ENCODE measurements at places on chromosomes 16 and 17.

GRCh38 chr16:79843631-79844043 is 243.1 kb upstream of the MAF start:
- no peak for DNase-seq

GRCh38 chr17:63395075-63395805 is 50.9 kb downstream of the CYB561 start:
- DNase-seq, result peak; percentile 86

DNA sequence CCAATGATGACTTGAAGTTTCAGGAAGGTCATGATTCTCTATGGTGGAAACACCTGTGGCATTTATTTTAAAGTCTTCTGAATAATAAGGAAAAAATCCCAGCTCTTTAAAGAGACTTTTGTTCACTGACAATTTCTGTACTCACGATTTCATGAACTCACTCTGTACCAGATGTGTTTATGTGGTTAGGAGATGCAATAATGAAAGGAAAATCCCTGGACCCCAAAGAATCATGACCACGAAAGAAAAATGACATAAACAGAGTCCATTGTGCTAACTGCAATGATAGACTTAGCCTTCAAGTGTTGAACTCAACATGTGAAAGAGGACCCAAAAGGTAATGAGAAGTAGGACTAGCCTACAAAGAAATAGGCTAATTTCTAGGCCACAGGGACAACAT is 947.5 kb downstream of the CDH11 start:
- no peak for DNase-seq

DNA sequence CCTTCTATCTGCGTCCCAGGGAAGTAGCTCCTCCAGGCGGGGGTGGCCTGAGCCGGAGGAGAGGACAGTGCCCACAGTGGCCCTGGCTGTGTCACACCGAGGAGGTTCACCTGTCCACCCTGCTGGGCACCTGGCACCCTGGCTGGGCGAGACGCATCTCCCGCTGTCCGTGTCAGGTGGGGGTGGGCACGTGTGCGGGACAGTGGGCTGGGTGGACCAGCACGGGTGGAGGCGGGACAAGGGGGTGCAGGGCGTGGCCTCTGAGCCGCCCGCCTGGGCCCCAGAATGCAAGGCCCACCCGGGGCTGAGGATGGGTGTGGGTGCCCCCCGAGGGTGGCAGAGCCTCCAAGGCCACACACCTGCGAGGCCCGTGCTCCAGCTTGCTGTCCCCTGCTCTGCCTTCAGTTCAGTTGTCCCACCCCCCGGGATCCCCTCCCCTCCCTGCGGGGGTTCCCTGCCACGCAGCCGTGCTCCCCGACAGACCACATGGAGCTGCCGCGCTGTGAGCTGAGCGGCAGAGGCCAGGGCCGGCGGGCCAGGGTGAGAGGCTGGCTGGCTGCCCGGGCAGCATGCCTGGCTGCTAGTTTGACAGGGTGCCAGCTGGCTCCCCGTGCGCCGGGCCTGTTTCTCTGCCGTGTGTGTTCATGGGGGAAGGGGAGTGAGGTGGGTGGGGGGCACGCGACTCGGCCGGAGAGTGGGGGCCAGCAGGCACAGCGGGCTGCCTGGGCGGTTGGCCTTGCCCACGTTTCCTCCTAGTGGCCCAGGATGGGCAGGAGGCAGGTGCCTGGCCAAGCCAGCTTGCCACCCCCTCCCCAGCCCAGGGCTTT is 33.9 kb downstream of the BAHCC1 start:
- DNase-seq, result peak; percentile 78

DNA sequence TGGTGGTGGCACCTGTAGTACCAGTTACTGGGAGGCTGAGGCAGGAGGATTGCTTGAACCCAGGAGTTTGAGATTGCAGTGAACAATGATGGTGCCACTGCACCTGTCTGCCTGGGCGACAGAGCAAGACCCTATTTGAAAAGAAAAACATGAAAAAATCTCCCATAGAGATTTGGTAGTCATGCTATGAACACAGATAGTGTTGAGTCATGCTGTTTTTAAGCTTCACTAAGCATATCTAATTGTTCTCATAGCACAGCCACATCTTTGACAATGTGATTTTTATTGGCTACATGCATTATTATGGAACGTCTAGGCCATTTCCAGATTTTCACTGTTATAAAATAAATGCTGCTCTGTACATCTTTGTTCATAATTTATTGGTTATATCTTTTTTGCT is 6.0 kb downstream of the IL34 start:
- no peak for DNase-seq

GRCh38 chr16:25257956-25258860 is 563 bp upstream of the ZKSCAN2 start:
- peak; percentile 92 for DNase-seq

DNA sequence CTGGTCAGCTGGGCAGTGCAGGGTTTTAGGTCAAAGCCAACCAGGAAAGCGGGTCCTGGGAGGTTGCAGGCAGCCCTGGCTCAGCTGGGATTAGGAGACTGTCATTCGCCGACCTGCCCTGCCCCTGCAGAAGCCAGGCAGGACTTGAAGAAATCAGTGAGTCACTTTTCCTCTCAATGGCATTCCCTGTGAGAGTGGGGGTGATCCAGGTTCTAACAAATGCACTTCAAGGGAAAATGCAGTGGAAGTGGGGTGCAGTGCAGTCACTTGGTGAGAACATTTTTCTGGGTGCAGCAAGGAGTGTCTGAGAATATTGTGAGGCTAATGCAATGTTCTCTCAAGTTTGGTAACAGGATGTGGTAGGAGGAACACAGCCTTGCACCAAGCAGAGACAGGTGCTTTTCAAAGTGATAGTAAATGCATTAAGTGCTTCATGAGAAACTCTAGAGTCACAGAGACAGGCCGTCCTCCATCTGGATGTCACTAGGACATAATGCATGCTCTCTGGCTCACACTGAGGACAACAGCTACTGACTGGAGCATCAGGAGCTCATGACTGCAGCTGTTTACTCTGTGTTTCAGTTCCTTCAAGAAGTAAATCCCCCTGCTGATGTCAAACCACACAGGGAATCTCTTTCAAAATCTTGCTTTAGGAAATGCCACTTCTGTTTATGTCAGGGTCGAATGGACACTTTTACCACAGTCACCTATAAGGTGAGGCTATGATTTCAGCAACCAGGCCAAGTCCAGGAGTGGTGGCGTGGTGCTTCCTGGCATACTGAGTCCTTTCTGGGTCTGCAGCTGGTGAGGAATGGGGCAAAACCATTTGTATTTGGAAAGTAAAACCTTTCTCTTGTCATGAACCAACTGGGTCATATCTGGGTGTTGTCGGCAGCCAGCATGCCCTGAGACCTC is 16.7 kb downstream of the CDK5R1 start:
- peak; percentile 41 for DNase-seq

DNA sequence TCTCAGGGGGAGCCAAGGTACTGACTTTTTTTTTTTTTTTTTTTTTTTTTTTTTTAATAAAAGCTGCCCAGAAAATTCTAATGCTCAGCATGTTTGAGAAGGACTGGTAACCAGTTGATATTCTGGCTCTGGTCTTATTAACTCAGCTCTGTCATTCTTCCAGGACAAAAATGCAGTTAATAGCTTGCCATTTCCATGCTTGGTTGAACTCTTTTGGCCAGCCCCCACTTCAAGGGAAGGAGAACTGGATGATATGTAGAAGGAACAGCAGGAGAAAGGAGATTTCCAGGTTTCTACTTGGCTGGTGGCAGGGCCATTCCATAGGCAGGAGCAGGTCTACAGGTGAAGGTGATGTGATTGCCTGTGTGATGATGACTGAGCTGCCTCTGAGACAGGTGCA is 59.2 kb upstream of the TANC2 start:
- no peak for DNase-seq

- DNase-seq, result peak; percentile 94
Observed at GRCh38 chr17:73770115-73770848, 126.0 kb upstream of the SDK2 start.

DNA sequence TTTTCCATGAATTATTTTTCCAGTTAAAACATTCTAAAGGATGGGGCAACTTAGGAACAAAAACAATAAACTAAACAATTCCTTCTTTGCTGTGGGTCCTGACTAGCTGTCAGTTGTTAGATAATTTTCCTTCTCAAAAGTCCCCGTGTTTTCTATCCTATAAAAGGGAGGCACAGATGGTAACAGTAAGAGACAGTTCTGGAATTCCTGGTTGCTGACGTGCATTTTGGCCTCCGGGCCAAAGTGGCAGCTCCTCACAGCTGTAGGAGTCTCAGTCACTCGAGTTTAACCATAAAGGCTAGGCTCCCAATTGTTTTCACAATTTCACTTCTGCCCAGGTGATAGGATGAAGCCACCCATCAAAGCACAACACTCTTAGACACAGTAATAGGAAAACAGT is 77.0 kb upstream of the ZNF423 start:
- peak; percentile 8 for DNase-seq

GRCh38 chr17:59154292-59154720 is 680 bp downstream of the SKA2 start:
- peak; percentile 59 for DNase-seq

GRCh38 chr17:79207960-79208359 is 133.3 kb downstream of the ENGASE start:
- DNase-seq, result no peak

- no peak for DNase-seq
Observed at GRCh38 chr17:30224419-30224960, 11.0 kb downstream of the SLC6A4 start.

DNA sequence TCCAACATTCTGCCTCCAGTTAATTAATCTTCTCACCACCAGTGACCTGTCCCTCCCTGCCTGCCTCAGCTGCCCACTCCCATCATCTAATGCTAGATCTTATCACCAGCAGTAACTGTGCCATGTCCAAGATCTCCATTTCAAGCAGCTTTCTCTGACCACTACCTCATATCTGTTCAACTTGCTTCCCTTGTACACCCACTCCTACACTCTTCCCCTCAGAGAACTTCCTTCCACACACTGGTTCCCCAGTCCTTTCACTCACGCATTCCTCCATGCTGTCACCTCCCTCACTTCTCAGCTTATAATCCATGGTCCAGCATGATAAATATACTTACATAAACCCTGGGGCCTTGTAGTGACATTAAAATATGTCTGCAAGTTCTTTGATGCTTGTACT is 31.8 kb upstream of the DYNLL2 start:
- DNase-seq, result no peak

GRCh38 chr17:77928519-77929179 is 29.9 kb upstream of the TNRC6C start:
- DNase-seq, result no peak

GRCh38 chr16:82033683-82034300 is 1.3 kb upstream of the HSD17B2 start:
- no peak for DNase-seq

DNA sequence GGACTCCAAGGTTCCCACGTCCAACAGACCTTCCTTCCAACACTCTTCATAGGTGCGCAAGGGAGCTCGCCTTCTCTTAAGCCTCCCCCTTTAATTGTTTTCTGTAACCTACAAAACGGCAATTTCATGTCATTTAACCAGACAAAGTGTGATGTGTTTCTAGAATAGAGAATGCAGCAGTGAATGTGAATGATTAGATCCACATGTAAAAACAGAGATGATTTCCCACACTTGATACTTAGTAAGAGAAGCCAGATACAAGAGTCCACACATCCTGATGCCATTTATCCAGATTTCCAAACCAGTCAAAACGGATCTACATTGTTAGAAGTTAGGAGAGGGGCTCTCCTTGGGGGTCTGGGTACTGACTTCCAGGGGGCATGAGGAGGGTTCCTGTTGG is 89.3 kb downstream of the IRF8 start:
- DNase-seq, result no peak

DNA sequence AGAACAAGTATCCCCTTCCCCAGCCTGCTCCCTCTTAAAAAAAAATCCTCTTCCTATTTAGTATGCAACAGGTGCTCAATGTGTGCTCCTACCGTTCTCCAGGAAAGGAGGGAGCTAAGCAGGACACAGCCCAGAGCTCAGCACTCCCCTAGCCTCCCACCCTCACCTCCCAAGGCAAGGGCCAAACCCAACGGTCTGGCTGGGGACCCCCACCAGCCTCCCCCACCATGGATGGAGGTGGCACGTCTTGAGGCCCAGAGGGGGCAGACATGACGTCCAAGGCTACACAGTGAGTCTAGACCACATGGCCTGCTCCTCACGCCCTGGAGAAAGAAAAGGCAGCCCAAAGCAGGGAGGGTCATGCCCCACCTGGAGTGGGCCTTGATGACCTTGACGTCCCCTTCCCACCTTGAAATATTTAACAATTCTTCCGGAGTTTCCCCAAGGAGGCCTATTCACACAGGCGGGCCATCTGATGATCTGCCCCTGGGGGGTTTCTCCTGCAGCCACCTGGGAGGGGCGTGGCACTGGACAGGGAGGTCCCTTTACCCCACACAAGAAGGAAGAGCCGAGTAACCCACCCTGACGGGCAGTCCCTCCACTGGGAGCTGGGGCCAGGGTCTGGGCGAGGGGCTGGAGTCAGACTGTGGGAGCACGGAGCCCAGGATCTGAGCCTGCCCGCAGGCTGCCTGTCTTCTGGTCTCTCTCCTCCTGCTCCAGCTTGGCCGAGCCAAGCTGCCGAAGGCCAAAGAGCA is 89.4 kb upstream of the CBX4 start:
- no peak for DNase-seq

GRCh38 chr17:13158494-13159240 is 140.8 kb upstream of the ELAC2 start:
- DNase-seq, result peak; percentile 54

DNA sequence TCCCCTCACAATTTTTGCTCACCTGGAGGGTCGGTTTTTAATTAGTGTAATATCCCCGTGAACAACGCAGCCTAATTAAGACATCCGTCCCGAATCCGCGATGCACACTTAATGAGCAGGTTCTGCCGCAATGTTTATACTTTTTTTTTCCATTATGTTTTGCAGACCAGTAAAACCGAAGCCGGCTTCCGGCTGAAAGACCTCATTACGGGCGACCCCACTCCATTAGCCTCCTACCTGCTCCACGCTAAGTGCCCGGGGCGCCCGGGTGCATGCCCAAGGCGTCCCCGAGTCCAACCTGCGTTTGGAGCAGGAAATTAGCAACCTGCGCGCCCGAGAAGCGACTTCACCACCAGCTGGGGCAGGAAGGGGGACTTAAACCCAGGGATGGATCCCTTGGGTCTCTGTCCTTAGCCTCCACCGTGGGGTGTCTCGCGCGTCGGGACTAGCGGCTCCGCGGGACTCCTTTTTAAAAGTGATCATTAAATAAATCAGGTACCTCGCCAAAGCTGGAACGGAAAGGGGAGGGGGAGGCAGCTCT is 1.7 kb downstream of the RBFOX3 start:
- no peak for DNase-seq

GRCh38 chr17:14717859-14718258 is 417.0 kb downstream of the HS3ST3B1 start:
- DNase-seq, result no peak

DNA sequence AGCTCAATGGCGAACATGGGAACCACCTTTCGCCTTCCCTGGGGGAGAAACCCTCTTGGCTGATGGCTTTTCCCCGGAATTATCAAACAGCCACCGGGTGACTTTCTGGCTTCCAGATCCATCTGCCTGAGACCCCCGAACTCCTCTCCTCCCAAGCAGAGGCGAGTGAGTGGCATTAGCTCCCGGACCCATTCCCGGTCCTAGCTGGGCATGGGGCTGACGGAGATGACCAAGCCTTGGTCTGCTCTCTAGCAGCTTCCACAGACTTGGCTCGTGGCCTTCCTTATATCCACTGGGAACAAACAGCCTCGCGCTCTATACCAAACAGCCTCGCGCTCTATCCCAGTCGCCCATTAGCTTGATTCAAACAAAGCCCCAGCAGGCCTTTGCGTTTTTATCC is 62.4 kb downstream of the CCDC182 start:
- no peak for DNase-seq

GRCh38 chr17:2044263-2044894 is 2.6 kb downstream of the OVCA2 start:
- DNase-seq, result no peak

Measured in fibroblast of skin of right biceps (primary cell).